ENCODE measurements at places on chromosomes 16 and 17.
A peak's percentile ranks its signal among the peaks of the same experiment; 100 is the strongest.

DNA sequence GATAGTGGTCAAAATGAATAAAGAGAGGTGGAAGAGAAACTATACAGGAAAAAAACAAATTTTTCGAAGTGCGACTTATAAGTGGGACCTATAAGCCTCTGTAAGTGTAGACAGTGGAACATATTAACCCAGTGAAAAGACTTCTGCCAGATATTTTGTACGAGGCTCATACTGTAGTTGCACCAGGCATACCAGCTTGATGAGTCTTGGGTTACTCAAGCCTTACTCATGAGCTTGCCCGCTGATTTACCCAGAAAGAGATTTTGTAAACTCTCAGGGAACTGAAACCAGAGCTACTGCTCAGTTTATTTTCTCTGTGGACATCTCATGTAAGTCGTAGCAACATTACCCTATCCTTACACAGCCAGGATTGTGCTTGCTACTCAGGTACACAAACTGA is 708.0 kb upstream of the SOX9 start:
- peak; percentile 88 for DNase-seq

DNA sequence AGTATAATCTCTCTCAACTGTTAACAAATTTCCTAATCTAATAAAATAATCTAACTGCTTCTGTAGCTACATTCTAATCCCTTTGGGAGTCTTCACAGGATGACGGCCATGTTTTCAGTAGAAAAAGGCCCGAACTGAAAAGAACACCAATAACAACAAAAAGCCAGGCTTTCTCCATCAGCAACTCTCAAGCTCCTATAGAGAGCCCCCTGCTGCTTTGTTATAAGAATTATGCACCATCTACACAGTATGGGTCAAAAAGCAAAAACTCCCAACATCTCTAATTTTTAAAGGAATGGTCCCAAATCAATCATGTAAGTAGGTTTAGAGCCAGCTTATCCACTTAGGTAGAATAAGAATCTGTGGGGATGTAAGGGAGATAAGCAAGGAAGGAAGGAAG is 163.6 kb upstream of the C17orf78 start:
- no peak for DNase-seq

DNA sequence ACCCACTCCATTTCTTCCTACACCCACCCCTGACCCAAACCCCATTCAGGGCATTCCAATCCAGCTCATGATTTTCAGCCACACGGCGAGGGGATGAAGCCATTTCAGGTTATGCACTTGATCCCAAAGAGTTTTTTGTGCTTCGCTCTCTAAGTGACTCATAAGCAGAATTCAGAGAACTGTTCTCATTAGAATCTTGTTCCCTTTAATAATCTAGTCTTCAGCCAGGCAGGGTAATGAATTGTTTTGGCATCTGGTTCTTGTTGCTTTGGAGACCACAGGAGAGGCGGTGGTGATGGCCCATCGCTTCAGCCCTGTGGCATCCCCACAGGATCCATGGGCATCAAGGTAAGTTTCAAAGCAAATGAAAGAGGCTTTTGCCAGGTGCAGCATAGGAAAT is 4.8 kb upstream of the KRT31 start:
- no peak for DNase-seq

GRCh38 chr17:57890857-57891232 is 41.0 kb upstream of the MRPS23 start:
- no peak for DNase-seq

DNA sequence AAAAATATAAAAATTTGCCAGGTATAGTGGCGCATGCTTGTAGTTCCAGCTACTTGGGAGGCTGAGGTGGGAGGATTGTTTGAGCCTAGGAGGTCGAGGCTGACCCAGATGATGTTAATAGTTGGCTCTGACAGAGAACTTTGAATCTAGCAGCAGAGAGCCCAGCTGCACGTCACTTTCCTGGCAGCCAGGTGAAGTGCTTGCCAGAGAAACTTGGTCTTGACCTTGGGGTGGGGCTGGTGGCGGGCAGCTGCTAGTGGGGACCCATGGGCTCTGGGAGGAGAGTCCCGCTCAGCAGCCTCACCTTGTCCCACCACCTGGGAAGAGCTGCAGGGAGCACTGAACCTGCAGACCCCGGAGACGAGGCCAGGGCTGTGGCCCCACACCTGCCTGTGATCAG is 3.1 kb upstream of the C16orf74 start:
- DNase-seq = no peak

DNA sequence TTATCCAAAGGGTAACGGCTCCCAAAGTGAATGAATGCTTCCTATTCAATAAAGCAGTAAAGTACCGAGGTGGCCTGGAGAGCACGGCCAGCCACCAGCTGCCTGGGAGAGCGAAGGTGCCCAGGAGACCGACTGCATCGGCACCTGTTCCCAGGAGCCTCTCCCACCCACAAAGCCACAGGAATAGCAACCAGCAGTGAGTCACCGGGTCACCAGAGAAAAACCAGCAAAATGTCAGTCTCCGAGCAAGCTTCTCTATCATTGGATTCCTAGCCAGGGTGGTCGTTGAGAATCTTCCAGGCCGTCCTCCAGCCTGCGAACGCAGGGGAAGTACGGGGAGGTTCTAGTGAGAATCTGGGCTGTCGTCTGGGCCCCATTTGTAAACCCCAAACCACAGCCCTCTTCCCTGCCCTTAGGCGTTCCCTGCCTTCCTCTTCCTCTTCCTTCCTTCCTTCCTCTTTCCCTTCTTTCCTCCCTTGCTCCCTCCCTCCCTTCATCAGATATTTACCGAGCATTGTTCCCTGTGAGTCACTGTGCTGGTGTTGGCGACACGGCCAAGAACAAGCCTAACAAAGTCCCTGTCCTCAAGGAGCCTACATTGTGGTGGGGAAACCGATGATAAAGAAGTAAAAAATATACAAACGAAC is 114.6 kb downstream of the SLC39A11 start:
- DNase-seq = no peak

GRCh38 chr16:87864331-87864989 is 4.8 kb downstream of the SLC7A5 start:
- DNase-seq = no peak

- DNase-seq = peak; percentile 89
These were observed at the start of gene TOM1L1 for GRCh38 chr17:54900457-54901229. TSS of gene TOM1L1 (plus strand) at chr17:54900852. CDS start at chr17:54900866, 14 bp downstream.

Measured in AG20443 (cell line).